ENCODE measurements at places on chromosomes 5 and 9.

DNA sequence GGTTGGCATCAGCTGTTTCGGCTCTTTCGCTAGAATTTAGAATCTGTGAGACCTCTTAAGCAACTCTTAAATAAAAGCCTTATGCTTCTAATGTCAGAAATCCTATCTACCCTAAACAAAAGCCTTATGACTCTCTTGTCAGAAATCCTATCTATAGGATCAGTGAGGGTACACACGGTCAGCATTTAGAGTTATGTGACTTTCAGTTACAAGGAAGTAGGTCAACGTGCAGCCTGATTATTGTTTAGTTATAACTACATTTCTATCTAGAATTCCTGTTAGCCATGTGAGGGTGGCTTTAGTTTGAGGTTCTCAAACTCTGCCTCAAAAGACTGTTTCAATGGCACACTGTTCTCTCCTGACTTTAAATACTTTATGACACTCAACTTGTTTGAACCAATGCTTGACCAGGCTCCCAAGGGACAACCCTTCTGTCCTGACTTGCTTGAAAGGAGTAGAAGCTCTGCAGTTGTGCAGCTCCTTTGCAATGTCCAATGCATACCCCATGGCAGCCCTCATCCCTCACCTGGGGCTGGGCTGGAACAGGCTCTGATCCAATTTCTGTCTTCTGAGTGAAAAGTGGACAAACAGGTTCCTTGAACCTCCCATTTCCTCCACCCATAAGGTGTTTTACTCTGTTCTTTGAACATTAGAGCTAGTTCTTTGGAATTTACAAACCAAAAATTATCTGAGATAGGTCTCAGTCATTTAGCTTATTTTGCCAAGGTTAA is 251.6 kb upstream of the PIK3R1 start:
- DNase-seq: no peak

DNA sequence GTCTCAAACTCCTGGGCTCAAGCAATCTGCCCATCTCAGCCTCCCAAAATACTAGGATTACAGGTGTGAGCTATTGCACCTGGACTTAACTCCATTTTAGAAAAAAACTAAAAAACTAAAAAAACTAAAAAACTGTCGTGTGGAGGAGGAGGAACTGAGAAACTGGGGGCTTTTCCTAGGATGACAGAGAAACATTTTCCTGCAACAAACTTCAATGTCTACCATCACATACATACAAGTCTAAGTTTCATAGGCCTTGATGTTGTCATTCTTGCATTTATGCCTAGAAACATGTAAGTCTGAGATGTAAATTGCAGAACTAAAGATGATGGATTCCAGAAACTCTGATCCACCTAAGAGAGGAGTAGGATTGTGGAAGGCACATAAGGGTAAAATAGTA is 556.8 kb downstream of the RAB3C start:
- no peak for DNase-seq

DNA sequence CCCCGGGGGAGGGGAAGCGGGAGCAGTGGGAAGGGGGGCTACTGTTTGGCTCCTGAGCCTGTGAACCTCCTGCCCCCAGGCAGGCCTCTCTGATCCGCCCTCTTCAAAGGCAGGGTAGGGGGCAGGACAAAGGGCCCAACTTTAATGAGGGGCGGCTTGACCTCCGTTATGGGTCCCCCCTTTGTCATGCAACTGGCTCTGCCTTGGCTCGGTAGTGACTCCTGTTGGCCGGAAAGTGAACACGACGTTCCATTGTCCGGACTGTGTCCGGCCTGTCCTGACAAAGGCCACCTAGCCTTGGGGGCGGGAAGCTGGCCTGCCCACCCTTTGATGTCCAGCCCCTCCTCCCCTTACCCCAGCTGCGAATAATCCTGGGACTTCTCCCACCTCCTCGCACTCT is 1.3 kb downstream of the CDX1 start:
- DNase-seq: no peak

GRCh38 chr5:94199566-94199965 is 418.8 kb downstream of the KIAA0825 start:
- DNase-seq: no peak

DNA sequence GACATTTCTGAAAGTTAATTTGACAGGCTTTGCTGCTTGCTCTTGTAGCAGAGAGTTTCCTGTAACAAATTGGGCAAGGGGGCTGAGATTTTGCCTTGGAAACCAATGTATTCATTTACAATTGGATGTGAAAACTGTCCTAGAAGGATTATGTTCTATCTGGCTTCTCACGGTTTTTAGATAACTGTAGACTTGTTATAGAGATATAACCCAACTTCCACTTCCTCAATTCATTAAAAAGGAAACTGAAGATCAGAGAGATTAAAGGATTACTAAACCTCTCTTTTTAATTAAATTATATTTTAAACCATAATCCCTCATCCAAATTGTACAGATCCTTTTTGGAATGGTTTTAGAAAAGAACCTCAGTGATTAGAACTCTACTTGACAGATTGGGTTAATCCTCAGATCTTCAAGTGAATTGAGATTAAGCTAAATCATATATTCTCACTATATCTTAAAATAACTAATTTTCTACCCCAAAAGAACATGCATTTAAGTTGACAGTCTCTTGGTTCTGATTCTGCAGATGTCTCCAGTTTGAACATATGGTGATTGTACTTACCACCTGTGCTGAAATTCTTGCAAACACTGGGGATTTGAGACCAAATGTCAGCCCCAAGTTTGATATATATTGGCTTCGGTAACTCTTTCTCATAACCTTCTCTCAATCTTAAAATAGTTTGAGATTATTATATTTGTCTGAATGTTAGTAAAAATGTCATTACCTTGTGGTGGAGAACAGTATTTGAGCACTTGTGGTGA is 130.1 kb upstream of the C9orf72 start:
- peak; percentile 26 for DNase-seq

DNA sequence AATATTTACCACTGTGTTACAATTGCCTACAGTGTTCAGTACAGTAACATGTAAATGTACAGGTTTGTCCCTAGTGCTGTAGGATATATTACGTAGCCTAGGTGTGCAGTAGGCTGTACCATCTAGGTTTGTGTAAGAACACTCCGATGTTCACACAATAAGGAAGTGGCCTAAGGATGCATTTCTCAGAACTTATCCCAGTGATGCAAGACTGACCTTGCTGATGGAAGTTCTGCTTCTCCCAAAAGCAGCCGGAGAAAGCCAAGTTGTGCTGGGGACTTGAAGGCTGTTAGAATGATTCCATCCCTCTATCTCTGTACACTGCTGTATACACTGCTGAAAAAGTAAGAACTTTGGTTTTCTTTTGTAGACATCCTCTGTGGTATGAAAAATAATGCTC is 21.6 kb downstream of the NEUROG1 start:
- DNase-seq: no peak

DNA sequence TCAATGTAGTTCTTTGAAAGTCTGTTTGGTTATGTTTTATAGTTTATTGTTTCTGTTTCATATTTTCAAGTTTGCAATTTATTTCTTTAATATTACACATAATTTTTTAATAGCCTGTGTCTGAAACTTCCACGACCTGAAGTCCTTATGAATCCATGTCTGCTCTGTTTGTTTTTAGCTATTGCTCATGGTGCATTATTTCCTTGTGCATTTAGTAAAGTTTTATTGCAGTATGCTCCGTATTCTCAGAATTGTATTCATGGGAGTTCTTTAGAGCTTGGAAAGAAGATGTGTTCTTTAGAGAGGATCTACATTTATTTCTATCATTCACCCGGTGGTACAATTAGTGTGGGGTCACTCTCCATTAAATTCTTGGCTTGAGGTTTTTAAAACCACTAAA is 133.2 kb upstream of the NFIB start:
- no peak for DNase-seq

- no peak for DNase-seq
Observed at GRCh38 chr9:84652496-84653120, 16.9 kb upstream of the NTRK2 start.

- no peak for DNase-seq
Observed at GRCh38 chr9:20684875-20685696, 1.0 kb downstream of the FOCAD start.

GRCh38 chr5:149724130-149724840 is 5.8 kb upstream of the PPARGC1B start:
- DNase-seq: no peak

DNA sequence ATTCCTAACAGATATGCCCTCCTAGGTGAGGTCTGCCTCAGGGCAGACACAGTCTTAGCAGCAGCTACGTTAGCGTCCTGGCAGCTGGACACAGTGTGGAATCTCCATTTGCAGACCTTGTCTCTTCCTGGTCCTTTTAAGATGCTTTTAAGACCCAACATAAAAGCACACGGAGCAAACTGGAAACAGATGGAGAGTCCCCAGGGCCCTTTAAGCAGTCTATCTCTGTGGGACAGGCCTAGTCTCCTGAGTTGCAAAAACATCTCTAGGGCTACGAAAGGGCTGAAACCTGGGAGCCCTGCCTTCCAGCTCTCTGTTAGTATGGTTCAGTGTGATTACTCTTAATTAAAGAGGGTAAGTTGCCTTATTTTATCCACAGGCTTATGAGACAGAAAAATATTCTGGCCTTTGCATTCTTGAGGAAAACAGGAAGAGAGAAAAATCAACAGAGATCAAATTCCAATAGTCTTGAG is 66.0 kb upstream of the GNA14 start:
- no peak for DNase-seq

GRCh38 chr9:136750526-136750925 is 2.2 kb upstream of the LCN6 start:
- DNase-seq: no peak

DNA sequence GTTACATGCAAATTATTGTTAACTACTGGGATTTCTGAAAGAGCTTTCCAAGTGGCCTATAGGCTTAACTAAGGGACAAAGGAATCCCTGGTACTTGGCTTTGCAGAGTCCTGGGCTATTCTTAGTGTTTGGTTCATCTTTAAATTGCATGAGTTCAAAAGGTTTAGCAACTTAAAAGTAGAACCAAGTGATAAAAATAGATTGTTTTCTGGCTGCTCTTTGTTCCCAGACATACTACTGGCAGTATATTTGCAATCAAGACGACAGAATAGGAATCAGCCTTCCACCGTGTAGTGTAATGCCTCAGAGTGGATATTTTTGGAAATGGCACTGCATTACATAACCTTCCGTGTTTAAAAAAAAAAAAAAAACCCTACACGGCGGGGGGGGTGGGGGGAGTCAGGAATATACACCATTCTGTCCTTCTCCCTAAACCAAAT is 1.0 kb downstream of the NREP start:
- no peak for DNase-seq

GRCh38 chr9:98442114-98442513 is 186.7 kb upstream of the TBC1D2 start:
- no peak for DNase-seq

GRCh38 chr9:31542384-31543055 is 841.9 kb upstream of the ACO1 start:
- DNase-seq: no peak

GRCh38 chr9:112021742-112022141 is 125.1 kb downstream of the UGCG start:
- DNase-seq: no peak

- DNase-seq: no peak
Observed at GRCh38 chr5:141508798-141509611, 20.1 kb downstream of the PCDHGC5 start.

GRCh38 chr5:7518947-7519560 is 123.1 kb downstream of the ADCY2 start:
- no peak for DNase-seq

- no peak for DNase-seq
Observed at GRCh38 chr5:174532455-174533453, 191.6 kb upstream of the MSX2 start.

GRCh38 chr5:95044096-95044495 is 240.8 kb downstream of the MCTP1 start:
- no peak for DNase-seq

GRCh38 chr5:31855134-31856040 is 216.5 kb downstream of the PDZD2 start:
- DNase-seq: peak; percentile 45

- no peak for DNase-seq
Observed at GRCh38 chr5:109878887-109879286, 189.2 kb downstream of the MAN2A1 start.

GRCh38 chr5:61680247-61680646 is 348.2 kb downstream of the ZSWIM6 start:
- no peak for DNase-seq

- DNase-seq: no peak
Observed at GRCh38 chr9:123337971-123338370, 18.0 kb upstream of the CRB2 start.

Measured in D721Med (cell line).